Heart right ventricle (tissue), 16 donors: ENCODE measurements at places on chromosomes 5 and 9.
A peak's percentile ranks its signal among the peaks of the same experiment; 100 is the strongest.

DNA sequence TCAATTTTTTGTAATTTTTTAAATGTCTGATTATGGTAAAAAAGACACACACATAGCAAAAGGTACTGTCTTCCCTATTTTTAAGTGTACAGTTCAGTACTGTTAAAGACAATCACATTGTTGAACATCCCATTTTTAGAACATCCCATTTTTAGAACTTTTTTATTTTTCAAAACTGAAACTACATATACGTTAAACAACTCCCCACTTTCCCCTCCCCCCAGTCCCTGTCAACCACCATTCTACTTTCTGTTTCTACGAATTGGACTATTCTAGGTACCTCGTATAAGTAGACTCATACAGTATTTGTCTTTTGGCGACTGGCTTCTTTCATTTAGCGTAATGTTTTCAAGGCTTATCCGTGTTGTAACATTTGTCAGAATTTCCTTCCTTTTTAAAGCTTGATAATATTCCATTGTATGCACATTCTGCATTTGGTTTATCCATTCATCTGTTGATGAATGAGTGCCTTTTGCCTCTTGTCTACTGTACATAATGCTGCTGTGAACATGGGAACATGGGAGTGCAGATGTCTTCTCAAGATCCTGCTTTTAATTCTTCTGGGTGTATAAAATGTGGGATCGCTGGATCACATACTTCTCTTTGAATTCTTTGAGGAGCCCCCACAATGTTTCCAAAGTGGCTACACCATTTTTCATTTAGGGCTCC is 154.0 kb downstream of the PIK3R1 start:
- no peak for DNase-seq

GRCh38 chr5:14574891-14575508 is 6.6 kb upstream of the OTULINL start:
- DNase-seq: peak; percentile 66

DNA sequence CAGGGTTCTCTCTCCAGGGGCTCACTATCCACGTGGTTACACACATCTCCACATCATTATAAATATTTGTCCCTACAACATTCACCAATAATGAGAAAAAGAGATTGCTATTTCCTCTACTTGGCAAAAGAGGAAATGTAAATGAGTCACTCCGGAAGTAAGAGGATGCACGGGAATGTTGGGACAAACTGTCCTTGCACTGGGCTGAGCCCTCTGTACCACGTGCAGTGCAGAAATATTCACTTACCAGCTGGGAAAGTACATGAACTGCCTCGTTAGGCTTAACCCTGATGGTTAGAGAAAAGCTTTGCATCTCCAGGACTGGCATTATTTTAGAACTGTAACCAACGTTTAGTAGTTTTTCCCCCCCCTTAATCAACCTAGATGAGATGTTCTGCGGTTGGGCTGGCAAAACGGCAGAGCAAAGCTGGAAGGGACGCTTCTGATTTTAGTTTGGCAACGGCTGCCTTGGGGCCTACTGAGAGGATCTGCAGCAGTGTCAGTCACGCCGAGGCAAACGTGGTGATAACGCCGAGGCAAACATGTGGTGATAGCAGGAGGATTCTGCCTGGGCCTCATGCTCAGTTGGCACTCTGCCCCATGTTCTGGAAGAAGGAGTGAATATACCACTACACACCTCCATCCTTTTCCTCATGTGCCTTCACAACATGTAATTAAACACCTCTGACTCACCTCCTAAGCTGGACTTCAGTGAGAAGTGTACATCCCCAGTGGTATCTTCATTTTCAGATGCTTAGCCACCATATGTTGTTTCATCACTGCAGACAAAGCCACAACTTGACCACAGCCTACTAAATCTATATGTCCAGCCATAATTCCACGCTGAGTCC is 661.4 kb upstream of the KLF4 start:
- DNase-seq: peak; percentile 31

- DNase-seq: no peak
Observed at GRCh38 chr9:83383034-83383433, 155.2 kb downstream of the FRMD3 start.

GRCh38 chr5:144142824-144143162 is 27.7 kb downstream of the YIPF5 start:
- no peak for DNase-seq

DNA sequence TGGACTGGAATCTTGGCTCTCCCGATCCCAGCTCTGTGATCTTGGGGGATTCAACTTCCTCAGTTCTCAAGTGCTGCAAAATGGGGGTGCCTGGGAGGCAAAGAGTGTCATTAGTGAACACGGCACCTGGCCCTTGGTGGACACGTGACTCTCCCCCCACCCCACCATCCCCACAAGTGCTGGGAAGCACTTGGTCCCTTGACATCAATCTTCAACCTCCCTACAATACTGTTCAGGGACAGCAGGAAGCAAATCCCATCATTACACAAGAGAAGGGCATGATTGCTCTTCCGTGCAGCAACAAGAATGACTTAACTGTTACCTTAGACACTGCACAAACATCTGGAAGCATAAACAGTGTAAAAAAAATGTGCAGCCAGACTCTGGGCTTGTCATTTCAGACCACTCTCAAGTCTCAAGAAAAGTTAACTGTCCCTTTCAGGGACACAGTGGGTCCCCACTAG is 61.4 kb downstream of the PSMB7 start:
- no peak for DNase-seq

GRCh38 chr5:117955831-117956230 is 1032.5 kb downstream of the DTWD2 start:
- DNase-seq: no peak

- no peak for DNase-seq
Observed at GRCh38 chr9:70830618-70831017, 290.8 kb downstream of the TRPM3 start.

GRCh38 chr5:111741278-111741677 is 15.7 kb downstream of the NREP start:
- DNase-seq: no peak

- DNase-seq: no peak
Observed at GRCh38 chr5:178612299-178612698, 14.6 kb downstream of the CLK4 start.

- DNase-seq: no peak
Observed at GRCh38 chr9:127644943-127645342, 32.9 kb downstream of the STXBP1 start.

DNA sequence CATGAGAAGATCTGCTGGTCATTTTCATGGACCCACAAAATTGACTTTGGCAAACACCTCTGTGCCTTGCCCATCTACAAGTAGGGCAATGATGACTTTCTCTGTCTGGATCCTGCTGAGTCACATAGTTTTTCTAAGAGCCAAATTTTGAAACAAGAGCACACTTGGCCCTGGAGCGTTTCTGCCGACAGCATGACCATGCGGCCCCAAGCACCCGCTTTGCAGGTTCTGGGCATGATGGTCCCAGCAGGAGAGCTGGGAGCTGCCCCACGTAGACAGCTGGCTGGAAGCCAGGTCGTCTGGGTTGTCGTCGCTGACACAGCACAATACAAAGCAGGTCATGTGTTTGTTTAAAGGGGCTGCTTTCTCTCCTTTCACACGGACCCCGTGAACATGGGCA is 159.8 kb downstream of the SYK start:
- peak; percentile 30 for DNase-seq

GRCh38 chr5:100576217-100576751 is 41.1 kb downstream of the FAM174A start:
- DNase-seq: no peak

DNA sequence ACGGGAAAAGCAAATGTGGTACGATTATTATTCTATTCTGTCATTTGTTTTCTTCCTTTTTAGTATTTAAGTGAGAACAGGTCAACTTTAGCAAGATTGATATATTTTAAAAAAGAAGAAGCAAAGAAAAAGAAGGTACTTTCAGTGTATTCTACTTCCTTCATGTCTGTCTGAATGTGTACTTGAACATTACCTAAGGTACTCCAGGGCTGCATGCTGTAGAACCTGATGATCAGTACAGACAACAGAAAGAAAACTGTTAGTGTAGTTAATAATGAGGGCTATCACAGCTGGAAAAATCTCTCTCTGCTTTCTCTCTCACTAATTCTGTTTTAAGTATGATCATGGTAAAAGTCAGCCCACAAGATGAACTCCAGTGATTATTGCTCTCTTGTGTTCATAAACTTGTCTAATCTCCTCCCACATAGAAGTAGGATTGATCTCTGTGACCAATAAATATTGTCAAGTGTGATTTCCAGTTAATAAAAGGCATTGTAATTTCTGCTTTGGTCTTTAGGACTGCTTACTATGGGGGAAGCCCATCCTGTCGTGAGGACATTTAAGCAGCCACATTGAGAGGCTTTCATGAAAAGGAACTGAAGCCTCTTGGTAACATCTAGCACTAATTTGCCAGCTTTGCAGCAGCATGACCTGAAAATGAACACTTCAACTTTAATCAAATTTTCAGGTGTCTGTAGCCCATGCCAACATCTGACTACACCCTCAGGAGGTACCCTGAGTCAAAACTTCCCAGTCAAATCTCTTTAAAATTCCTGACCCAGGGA is 864.0 kb upstream of the ACO1 start:
- no peak for DNase-seq

DNA sequence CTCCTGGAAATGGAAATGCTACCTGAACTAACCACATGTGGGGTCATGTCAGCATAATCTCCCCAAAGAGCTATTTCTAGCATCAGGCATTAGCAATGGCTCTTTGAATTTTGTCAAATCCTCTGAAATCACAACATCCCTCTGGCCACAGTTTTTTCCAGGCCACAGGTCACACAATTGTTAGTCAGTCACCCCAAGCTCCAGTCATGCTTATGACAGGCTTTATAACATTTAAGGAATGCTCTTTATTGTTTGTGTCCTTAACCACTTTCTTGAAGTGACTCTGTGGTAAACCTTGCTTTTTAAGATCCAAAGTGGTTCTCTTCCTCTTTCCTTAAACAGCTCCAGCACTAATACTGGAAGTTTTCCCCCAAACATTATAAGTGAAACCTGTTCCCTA is 169.2 kb upstream of the HMHB1 start:
- DNase-seq: no peak

DNA sequence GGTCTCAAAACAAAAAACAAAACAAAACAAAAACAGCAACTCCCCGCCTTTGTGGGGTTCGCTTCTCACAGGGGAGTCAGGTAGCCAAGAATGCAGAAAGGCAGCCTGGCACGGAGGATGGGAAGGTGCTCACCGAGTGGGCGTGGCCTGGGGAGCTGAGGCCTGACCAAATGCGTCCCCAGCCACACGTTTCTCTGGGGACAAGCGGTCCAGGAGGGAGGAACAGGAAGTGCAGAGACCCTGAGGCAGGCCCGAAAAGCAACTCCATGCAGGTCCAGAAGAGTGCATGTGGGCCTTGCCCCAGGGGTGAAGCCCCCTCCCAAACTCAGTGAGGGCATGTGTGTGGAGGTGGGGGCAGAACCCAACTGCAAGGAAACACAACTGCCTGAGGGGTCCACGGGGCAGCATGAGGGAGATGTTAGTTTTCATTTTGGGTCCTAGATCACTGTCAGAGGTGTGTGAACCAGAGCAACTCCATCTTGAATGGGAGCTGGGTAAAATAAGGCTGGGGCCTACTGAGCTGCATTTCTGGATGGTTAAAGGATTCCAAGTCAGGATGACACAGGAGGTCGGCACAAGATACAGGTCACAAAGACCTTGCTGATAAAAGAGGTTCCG is 2.6 kb upstream of the UAP1L1 start:
- no peak for DNase-seq

- no peak for DNase-seq
Observed at GRCh38 chr9:38012767-38013450, 56.1 kb downstream of the SHB start.

GRCh38 chr9:36948051-36948450 is 86.0 kb downstream of the PAX5 start:
- no peak for DNase-seq

GRCh38 chr9:86046930-86047341 is 52.4 kb downstream of the GOLM1 start:
- no peak for DNase-seq

- no peak for DNase-seq
Observed at GRCh38 chr5:112203229-112203628, 215.8 kb downstream of the EPB41L4A start.

DNA sequence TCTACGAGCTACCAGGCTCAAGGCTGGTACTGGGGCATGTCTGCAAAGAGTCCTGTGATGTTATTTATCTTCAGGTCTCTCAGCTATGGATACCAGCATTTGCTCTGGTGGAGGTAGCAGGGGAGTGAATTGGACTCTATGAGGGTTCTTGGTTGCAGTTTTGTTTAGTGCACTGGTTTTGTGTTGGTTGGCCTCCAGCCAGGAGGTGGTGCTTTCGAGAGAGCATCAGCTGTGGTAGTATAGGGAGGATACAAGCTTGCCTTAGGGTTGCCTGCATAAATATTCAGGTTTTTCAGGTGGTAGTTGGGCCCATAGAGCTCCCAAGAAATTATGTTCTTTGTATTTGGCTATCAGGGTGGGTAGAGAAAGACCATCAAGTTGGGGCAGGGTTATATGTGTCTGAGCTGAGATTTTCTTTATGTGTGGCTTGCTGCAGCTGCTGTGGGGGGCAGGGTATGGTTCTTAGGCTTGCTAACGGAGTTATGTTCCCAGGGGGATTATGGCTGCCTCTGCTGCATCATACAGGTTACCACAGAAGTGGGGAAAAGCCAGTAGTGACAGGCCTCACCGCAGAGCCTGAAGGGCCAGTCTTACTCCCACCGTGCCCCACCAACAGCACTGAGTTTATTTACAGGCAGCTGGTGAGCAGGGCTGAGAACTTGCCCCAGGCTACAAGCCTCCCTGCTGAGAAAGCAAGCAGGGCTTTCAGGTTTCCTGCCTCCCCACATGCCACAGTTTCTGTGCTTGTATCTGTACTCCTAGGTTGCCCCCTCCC is 9.7 kb upstream of the RIOK2 start:
- DNase-seq: no peak

GRCh38 chr5:54186108-54186507 is 124.3 kb downstream of the ARL15 start:
- DNase-seq: no peak

GRCh38 chr9:26129217-26129616 is 451.0 kb upstream of the TUSC1 start:
- no peak for DNase-seq

GRCh38 chr5:17400724-17401469 is 97.1 kb upstream of the TAF11L2 start:
- DNase-seq: no peak

GRCh38 chr5:150596313-150596712 is 44.1 kb upstream of the SYNPO start:
- no peak for DNase-seq

DNA sequence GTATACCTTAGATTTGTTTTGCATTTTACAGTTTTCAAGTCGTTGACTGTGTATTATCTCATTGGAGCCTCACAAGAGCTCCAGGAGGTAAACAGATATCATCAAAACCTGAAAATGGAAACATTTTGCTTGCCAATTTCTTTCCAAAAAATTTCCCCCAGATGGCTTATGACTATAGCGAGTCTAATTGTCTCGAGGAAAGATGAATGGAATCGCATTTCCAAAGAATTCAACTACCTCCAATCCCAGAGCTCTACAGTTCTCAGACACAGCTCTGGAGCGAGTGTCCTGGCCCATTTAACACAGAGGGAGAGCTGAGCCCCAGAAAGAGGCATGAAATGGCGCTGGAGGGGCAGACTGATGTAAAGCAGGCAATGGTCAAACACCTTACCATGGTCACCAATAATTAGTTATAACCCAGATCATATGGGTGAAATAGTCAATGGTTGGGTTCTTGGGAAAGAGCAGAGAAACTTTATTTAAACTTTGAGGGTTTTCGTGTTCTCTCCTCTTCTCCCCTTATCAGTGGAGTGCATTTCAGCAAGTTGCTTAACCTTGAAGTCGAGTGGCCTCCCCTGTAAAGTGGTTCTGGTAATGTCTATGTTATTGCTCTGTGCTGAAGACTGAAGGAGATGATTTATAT is 168.2 kb downstream of the ZDHHC21 start:
- DNase-seq: no peak
